ENCODE measurements at places on chromosomes 12 and 14.

GRCh38 chr12:77925536-77926108 lies 94.9 kb downstream of the NAV3 start:
- peak; percentile 3 for DNase-seq

- DNase-seq, result no peak
These were observed 86.8 kb upstream of the EIF5 start for GRCh38 chr14:103247169-103247606.

DNA sequence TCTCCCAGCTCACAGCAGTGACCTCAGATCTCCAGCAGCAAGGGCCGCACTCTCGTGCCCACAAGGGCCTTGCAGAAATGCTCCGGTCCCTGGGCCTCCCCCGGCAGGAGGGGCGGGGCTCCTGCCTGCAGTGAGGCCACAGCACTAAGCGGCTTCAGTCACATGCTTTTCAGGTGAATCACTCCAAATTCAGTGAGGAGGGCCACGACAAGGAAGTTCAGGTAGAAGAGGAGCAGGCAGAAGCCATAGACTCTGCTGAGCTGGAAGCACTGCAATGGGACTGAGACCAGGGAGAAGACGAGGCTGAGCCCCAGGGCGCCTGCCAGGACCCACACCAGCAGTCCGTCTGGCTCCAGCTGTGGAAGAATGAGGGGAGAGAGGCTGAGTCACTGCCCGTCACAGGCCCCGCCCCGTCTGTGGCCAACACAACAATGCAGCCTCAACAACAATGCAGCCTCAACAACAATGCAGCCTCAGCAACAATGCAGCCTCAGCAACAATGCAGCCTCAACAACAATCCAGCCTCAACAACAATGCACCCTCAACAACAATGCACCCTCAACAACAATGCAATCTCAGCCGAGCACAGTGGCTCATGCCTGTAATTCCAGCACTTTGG lies 35.2 kb downstream of the SLC8B1 start:
- DNase-seq, result peak; percentile 25

- no peak for DNase-seq
These were observed 35.8 kb downstream of the OTX2 start for GRCh38 chr14:56774503-56774902.

DNA sequence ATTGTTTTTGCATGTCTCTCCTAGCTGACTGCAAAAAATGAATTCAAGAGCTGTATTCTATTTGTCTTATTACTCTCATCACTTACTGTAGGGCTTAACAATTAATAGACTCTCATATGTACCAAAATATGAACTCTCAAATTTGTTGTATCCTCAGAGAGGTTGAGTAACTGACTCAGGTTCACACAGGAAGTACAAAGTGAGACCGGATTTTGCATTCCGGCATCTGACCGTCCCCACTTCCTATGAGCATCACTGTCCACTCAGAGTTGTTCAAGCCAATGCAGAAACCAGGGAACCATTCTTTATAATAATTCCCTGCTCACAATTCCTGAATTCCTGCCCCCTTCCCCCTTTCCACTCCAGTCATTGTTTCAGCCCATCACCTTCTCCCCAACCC lies 113.3 kb upstream of the AMIGO2 start:
- no peak for DNase-seq

DNA sequence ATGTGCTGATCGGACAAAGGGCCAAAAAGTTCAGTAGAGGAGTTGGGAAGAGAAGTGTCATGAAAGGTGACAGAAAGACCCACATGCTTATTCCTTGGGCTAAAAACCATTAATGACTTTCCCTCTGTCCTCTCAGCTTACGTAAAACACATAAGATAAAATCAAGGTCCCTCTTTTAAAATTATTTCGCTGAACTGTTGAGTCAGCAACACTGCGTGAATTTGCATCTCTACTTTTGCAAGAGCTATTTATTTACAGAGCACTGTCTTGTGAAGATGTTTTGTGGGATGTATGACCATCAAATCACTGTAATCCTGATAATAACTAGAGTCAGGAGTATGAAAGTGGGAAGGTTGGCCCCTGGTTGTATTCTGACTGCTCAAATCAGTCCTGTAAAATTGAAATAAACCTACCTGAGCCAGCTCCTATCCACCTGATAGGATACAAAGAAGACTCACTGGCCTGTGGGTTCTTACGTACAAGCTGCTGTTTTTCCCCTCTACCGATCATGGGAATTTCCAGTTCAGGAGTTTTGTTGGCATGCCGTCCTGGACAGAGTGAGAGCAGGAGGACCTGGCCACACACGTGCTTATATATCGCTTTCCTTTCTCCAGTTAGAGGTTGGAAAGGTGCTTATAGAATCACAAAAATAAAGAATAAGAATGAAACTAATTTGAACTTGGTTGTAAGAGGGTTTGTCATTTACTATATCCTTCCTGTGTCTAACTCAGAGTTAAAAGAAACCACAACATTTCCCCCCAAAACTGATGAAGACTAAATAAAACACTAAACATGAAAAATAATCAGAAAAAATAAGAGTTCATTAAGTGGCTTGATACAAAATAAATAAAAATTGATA lies 42.9 kb downstream of the IFNG-AS1 start:
- no peak for DNase-seq

DNA sequence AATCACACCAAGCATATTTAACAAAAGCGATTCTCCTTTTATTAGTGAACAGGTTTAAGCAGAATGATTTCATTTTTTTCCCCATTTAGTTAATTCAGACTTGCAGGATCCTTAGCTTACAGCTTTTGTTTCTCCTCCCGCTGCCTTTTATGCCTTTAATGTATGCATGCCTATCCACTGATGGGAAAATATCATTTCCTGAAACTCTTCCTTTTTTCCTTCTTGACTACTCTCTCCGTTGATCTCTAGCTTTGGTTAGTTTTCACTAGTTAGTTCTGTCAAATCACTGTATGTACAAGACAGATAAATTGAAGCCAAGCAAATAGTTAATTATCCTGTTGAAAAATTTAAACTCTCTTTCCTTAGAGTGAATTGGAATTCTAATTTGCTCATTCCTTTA lies 26.3 kb downstream of the NKX2-1 start:
- no peak for DNase-seq

DNA sequence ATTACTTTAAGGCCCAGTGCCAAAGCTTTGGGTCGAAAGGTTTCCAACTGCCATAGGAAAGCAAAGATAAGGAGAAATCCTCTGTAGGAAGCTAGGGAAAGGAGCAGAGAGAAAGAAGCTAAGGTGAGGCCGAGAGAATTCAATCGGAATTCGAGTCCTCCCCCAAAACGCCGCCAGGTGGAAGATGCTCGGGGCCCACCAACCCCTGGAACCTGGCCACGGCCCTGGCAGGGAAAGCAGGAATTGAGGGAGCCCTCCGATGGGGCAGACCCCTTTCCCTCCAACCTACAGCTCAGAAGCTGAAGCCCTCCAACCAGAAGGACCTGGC lies 498 bp downstream of the GMFB start:
- DNase-seq, result no peak

DNA sequence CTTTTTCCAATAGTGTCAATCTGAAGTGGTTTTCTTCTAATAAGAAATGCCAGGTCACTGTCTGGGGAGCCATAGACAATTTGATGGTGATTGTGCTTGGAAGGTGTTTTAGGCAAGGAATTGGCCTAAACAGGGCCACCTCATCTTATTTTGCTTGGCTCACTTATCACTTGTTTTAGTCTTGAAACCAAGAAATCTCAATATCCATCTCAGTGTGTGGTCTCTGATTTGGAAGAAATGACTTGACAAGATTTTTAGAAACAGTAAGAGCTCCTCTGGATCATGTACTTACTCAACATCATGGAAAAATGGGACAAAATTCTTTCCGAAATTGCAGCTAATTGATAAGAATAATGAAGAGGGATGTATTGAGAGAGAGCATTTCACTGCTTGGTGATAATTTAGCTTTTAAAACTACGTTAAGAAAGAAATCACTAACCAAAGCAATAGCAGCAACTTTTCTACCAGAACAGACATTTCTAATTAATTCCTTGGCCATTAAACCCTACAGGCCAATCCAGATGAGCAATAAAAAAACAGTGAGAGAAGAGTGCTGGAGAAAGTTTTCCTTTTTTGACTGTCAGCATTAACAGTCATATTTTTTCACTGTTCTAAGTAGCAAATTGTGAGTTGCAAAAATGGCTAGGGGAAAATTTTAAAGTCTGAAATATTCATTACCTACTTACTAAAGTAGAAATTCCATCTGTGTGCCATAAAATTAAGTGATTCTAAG lies 157.3 kb downstream of the AEBP2 start:
- DNase-seq, result no peak

DNA sequence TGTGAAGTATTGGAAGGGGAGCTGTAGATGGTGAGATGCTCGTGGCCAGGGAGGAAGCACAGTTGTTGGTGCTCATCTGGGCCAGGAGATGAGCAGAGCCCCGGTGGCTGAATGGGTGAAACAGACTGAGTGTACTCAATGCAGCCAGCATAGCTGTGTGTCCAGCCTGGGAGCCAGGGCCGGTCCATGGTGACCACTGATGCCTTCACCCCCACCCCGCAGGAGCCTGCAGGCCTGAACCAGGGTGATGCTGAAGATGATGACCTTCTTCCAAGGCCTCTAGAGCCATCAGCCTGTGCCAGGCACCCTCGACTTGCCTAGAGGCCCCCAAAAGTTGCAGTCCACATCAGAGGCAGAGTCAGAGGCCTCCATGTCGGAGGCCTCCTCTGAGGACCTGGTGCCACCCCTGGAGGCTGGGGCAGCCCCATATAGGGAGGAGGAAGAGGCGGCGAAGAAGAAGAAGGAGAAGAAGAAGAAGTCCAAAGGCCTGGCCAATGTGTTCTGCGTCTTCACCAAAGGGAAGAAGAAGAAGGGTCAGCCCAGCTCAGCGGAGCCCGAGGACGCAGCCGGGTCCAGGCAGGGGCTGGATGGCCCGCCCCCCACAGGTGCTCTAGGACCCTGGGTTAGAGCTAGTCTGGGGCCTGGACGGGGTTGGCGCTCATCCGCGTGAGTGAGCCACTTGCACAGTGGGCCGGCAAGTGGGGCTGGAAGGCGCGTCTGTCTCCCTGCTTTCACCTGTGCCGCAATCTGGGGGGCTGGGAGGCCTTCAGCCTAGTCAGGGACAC lies 3.0 kb downstream of the TNFAIP2 start:
- DNase-seq, result no peak

GRCh38 chr12:6607751-6608591 lies 792 bp upstream of the CHD4 start:
- peak; percentile 48 for DNase-seq

DNA sequence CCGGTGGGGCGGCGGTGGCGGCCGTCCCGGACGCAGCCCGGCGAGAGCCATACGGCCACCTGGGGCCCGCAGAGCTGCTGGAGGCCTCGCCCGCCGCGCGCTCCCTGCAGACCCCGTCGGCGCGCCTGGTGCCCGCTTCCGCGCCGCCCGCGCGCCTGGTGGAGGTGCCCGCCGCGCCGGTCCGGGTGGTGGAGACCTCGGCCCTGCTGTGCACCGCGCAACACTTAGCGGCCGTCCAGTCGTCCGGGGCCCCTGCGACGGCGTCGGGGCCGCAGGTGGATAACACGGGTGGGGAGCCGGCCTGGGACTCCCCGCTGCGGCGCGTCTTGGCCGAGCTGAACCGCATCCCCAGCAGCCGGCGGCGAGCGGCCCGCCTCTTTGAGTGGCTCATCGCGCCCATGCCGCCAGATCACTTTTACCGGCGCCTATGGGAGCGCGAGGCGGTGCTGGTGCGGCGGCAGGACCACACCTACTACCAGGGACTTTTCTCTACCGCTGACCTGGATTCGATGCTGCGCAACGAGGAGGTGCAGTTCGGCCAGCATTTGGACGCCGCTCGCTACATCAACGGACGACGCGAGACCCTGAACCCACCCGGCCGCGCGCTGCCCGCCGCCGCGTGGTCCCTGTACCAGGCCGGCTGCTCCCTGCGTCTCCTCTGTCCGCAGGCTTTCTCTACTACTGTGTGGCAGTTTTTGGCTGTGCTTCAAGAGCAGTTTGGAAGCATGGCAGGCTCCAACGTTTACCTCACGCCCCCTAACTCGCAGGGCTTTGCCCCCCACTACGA lies 716 bp downstream of the RIOX1 start:
- peak; percentile 11 for DNase-seq

GRCh38 chr14:89144066-89144465 lies 273.0 kb downstream of the FOXN3 start:
- DNase-seq, result no peak

- no peak for DNase-seq
These were observed 8.4 kb downstream of the PAPLN start for GRCh38 chr14:73245480-73246325.

DNA sequence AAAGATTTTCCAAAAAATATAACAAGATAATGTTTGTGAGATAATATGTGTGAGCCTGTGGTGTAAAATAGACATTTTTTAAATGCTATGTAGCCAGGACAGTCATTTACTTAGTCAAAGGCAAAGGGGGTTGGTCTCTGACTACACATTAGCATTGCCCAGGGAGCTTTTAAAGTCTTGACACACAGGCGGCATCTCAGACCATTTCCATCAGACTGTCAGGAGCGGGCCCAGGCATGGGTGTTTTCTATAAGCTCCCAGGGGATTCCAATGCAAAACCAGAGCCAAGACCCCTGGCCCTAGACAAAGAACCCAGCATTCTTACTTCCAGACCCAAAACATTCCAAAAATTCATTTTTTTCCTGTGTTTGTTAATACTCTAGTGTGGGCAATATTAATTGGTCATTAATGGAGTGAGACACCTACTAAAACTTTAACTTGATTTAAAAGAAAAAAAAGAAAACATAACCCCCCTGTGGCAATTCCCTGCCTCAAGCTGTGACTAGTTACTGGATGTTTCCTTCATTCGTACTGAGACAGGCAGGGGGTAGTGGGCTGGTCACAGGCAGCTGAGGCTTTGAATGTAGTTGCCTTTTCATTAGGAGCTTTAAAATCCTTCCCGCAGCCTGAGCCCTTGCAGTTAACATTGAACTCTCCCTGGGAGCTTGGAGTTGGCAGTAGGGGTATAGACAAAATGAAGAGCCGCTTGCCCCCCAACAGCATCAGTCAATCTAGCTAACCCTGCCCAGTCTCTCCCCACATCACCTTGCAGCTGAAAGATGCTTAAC lies 103.7 kb downstream of the CMKLR1 start:
- no peak for DNase-seq

- DNase-seq, result no peak
These were observed 33.2 kb upstream of the RAD51AP1 start for GRCh38 chr12:4505376-4505986.

DNA sequence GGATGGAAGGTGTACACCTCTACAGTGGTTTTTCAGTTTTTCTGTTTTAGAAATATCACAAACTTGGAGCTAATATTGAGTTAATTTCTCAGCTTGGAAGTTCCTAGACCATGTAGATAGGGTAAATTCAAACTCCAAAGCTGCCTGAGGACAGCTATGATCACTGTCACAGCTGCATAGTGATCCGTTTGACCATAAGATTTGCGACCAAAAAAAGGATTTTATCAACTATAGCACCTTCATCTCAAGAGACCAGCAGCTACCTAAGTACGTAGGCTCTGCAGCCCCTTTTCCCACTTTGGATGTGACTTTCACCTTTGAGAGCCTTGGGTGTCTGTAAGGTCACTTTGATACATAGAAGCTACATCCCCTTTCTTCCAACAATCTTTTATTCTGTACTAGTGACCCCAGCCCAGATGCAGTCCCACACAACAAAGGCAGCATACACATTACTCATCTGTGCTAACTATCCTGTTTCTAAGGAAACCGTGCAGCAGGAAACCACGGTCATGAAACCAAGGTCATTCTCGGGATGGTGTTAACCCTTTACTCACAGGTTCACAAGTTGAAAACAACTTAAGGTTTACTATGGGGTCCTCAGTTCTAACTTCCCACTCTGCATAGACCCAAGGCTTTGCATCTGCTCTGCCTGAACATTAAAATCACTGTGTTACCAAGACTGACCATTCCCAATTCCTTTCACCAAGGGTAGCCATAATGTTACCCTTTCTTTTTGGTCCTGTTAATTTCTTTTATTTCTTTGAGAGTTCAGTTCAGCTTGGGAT lies 75.4 kb downstream of the IFT81 start:
- DNase-seq, result no peak
